ENCODE measurements at places on chromosomes 4 and X.

GRCh38 chr4:10100734-10101216, 15.8 kb downstream of the WDR1 start:
- no peak for DNase-seq

DNA sequence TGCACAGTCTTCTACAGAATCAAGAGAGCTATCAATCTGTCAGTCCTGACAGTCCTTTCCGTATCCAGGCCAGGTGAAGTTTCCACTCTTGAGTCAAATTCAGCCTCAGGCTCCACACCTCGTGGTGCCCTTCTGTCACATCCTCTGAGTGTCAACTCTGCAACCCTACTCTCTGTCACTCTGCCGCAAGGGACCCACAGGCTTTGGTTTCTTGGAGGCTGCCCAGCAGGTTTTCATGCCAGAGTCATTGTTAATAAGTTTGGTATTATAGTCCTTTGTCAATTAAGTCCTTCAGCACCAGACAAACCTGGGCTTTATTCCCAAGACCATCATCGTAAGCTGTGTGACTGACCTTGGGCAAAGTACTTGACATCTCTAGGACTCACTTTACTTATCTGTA, 83.4 kb upstream of the KLHL13 start:
- no peak for DNase-seq

DNA sequence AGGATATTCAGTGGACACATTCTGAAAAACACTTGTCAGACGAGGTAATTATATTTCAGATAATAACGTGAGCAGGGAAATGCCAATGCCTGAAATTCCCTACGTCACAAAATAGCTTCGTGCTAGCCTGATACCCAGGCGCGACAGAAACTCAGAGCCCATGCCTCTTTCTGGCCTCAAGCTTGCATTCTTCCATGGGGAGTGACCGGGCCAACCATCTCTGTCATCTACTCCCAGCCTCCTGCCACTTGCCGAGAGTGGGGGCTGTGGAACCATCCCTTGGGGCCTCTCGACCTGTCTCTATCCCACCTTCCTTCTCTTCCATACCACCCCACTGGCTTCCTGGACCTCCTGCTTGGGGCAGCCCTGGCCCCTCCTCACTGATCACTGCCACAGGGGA, 34.5 kb upstream of the CDKN2AIP start:
- no peak for DNase-seq

DNA sequence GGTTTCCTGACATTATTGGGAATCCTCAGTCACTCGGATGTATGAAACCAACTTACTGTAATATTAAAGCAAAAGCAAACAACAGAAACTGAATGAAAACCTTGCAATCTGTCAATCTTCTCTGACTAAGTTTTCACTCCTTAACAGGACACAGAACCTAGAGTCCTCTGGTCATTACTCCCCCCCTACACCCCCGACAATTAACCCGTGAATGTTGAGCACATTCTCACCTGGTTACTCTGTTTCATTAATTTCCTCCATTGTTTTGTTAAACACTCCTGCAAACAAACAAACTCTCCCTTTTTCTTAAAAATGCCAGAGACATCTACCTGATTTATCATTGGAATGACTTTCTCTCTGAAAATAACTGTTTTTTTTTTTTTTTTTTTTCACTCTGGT, 469.0 kb upstream of the PRKX start:
- DNase-seq = no peak

DNA sequence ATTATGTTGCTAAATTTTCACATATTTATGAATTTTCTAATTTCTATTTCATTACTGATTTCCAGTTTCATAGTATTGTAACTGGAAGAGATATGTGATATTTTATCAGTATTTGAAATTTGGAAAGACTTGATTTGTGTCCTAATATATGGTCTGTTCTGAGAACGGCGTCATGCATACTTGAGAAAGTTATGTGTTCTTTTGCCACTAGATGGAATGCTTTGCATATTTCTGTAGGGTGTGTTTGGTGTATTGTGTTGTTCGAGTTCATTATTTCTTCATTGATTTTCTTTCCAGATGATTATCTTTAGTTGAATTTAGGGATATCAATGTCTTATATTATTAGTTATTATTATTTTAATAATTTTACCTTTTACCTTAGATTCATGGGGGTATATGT, 110.6 kb upstream of the ITM2A start:
- DNase-seq = no peak

GRCh38 chr4:101600287-101600686, 190.2 kb upstream of the BANK1 start:
- DNase-seq = no peak

DNA sequence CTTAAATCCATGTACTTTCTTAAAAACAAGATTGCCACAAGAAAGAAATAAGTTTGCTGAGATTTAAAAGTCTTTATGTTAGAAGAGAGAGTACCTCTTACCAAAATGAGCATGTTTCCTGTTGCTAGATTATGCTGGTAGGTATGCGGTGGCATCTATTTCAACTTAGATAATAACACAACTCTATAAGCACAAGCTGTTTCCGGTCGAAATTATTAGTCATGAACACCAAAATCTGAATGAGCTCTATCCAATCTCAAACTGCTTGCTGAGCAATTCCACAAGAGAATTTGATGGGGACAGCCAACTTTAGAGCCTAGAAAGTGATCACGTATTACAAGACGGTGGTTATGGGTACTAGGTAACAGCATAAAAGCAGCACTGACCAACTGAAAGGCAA, 49.3 kb downstream of the CBR4 start:
- DNase-seq = no peak

DNA sequence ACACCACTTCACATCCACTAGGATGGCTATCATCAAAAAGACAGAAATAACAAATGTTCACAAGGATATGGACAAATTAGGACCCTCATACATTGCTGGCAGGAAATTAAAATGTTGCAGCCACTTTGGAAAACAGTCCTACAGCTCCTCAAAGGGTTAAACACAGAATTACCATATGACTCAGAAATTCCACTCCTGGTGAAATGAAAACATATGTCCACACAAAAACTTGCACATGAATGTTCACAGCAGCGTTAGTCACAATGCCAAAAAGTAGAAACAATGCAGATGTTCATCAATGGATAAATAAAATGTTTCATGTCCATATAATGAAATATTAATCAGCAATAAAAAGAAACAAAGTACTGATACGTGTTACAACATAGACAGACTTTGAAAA, 15.1 kb downstream of the S100G start:
- DNase-seq = no peak

- no peak for DNase-seq
Measured at GRCh38 chrX:13387666-13388494, 68.0 kb upstream of the ATXN3L start.
